ENCODE measurements at places on chromosomes 7 and 10.

DNA sequence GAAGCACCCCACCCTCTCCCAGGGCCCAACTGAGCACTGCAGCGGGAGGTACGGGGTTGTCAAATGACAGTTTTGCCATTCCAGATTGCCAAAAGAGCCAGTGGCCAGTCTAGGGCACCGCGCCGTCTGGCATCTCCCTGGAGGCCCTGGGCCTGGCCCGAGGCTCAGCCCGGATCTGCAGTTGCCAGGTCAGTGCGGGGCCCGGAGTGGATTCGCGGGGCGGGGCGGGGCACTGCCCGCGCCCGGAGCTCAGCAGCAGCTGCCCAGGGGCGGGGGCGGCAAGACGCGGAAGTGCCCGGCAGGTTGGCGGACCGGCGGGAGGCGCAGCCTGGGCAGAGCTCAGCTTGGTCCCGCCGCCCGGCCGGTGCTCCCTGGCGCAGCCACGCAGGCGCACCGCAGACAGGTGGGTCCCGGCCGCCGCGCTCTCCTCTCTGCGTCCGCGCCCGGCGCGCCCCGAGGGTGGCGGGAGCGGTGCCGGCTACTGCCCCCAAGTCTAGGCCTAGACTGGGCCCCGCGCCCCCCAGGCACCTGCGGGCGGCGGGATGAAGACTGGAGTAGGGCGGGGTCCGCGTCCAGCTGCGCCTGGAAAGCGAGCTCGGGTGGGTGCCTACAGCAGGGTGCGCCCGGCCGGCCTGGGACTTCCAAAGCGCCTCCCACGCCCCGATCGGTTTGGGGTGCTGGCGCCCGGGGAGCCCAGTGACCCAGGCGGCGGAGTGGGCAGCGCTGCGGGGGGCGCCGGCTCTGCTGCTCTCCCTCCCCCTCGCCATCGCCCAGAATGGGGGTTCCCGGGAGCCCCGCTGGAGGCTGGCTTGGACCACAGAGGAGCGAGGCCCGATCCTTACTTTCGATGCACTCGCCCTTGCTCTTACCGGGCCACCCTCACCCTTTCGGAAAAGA is at the start of gene IRF5:
Gene IRF5, plus strand, starts transcription at position 281 of the 897 bp plus-strand sequence. CDS start 4,155 bp downstream, outside the sequence.
- peak; percentile 53 for DNase-seq

GRCh38 chr7:106448992-106449859 is 164.4 kb upstream of the NAMPT start:
- DNase-seq: no peak

DNA sequence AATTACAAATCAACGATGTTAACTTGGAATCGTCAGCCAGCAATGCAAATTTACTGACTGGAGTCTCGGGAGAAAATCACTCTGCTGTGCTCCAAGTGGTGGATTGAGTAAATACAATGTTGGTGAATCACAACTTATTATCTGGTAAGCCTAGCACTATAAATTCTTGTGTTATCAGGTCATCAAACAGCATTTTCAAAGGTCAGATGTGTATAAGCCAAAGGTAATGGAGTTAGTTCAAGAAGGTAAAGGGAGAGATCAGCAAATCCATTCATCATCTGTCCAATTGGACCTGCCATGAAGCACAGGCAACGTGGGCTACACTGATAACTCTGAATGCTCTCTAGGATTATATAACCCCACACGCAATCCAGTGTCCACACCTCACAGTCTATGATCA is 13.9 kb downstream of the CUBN start:
- DNase-seq: no peak

DNA sequence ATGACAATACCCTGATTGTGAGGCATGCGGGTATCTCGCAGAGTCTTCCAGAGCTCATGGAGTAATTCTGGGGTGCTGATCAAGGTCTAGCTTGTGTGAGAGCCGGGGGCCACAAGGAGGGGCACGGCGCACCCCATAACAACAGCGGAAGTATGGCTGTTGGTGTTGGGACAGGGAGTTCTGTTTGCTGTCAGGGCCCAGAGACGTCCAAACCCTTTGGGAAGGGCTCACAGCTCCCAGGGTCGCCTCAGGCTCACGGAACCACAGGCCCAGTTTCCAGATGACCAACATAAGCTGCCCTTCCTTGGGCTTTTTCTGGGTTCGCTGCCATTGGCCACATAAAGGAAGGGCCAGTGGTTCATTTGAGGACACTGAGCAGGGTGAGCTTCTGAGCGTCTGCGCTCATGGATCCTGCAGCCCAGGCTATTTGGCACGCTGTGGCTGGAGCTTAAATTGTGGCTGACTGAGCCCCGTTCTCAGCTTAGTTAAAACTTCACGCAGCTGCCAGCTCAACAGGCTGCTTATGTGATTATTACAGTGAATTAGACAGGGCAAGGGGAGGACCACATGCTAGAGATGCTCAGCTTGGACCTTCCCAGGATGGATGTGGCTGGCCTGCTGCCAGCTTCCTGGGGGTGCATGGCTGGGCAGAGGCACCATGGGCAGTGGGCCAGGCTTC is 92.3 kb downstream of the DNAJB6 start:
- DNase-seq: no peak

DNA sequence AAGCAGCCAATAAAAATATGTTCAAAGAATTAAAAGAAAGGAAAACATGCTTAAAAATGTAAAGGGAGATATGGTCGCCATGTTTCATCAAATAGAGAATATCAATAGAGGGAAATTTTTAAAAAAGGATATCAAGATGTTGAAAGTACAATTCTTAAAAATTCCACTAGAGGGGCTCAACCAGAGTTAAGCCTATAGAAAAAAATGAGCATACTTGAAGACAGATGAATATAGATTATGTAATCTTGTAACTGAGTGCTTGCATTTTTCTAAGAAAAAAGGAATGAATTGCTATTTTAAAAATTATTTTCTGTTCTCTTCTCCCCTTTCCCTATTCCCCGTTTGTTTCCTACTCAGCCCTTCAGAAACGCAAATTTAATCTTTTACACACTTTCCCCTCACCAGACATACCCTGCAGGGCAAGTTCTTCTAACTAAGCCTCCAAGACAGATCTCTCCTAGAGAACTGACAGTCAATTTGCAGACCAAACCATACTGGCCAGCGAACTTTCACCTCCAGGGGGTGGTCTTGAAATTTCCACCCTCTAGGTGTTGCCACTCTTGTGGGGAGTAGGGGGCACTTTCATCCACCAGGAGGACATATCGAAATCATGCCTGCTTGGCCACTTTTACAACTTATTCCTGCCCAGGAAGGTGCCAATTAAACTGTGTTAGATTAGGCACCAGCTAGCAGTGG is 67.7 kb downstream of the NSUN6 start:
- DNase-seq: no peak

DNA sequence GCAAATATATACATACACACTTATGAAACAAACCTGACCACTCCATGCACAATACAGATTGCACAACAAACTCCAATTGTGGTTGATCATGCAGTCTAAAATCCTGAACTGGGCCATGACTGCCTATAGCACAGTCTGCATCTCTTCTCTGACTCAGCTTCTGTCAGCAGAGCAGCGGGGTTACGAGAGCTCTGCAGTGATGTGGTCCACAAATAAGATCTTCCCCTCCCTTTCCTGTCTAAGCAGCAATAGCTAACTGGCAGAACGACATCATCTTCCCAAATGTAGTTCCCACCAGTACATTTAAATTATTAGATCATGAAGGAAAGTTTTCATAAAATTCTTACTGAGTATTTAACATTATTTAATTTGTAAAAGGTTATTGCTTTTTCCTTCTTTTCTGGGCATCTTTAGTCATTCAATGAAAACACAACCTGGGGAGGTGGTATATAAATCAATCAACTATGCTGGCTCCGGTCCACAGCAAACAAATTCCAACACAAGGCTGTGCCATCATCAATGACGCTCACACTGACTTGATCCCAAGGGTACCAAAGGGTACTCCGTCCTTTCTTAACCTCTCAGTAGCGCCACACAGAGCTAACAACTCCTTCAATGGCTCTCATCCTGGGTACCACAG is 17.1 kb downstream of the ARHGAP21 start:
- no peak for DNase-seq

GRCh38 chr10:101558204-101558603 is 29.9 kb downstream of the POLL start:
- no peak for DNase-seq

GRCh38 chr7:149156898-149157297 is 9.6 kb downstream of the ZNF398 start:
- DNase-seq: no peak

- no peak for DNase-seq
Measured at GRCh38 chr7:129315960-129316359, 91.1 kb downstream of the AHCYL2 start.

Data from retina (tissue), 1 donor.